Stimulated activated CD8-positive, alpha-beta memory T cell treated with anti-CD3 and anti-CD28 coated beads, Interleukin-4, amount 100 ng/mL, for 1 hour (primary cell): ENCODE measurements at places on chromosomes 12 and 14.

DNA sequence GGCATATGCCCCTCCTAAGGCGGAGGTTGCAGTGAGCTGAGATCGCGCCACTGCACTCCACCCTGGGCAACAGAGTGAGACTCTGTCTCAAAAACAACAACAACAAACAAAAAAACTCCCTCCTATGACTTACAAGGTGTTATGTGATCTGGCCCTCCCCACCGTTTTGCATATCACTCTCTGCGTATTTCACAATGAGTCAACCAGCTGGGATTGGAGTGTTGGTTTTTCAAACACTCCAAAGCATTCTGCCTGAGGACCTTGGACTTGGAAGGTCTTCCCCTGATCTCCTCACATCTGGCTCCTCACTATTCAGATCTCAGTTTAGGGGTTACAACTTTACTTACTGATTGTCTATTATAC lies 14.0 kb downstream of the MANSC1 start:
- no peak for DNase-seq

- DNase-seq: no peak
Measured at GRCh38 chr14:91968280-91968679, 20.8 kb upstream of the FBLN5 start.

DNA sequence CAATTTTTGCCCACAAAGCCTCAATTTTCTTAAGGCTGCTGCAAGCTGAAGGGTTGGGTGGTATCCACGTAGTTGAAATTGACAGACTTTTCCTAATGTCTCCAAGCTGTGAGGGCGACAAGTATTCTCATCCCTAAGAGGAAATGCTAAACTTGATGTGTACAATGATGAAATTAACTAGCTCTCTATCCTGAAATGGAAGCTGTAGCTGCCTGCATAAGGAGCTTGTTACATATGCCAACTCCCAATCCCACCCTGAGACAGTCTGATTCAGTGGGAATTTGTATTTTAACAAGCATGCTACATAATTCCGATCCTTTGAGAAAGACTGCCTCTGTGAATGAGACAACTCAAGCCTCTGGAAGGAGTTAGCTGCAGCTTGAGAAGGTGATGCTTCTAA lies 45.7 kb upstream of the MDM1 start:
- no peak for DNase-seq

DNA sequence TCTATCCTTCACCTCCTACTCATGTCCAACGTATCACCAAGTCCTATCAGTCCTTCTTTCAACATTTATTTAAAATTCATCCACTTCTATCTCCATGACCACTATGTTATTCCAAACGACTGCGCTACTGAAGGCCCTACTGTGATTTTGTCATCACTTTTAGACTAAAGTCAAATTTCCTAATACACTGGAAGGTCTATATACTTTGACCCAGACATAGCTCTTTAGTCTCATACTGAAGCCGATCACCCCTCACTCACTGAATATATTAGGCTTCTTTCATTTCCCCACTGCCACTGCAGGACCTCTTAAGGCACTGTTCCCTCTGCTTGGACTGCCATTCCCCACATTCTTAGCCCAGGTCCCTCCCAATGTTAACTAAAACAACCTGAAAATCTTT lies 25.6 kb downstream of the SLC38A4 start:
- no peak for DNase-seq

- DNase-seq: no peak
Measured at GRCh38 chr14:57375156-57375555, 15.2 kb upstream of the NAA30 start.
